Neural progenitor cell (in vitro differentiated cells): ENCODE measurements at places on chromosomes 7 and 10.
A peak's percentile ranks its signal among the peaks of the same experiment; 100 is the strongest.

GRCh38 chr10:70337201-70337651 is 45.2 kb downstream of the LRRC20 start:
- peak; percentile 66 for DNase-seq

GRCh38 chr7:69189406-69189805 is 408.9 kb upstream of the AUTS2 start:
- DNase-seq, result no peak

- DNase-seq, result no peak
These were observed 66.9 kb downstream of the GOLGA7B start for GRCh38 chr10:97916586-97916985.

- no peak for DNase-seq
These were observed 113.0 kb upstream of the ANLN start for GRCh38 chr7:36276428-36277248.

DNA sequence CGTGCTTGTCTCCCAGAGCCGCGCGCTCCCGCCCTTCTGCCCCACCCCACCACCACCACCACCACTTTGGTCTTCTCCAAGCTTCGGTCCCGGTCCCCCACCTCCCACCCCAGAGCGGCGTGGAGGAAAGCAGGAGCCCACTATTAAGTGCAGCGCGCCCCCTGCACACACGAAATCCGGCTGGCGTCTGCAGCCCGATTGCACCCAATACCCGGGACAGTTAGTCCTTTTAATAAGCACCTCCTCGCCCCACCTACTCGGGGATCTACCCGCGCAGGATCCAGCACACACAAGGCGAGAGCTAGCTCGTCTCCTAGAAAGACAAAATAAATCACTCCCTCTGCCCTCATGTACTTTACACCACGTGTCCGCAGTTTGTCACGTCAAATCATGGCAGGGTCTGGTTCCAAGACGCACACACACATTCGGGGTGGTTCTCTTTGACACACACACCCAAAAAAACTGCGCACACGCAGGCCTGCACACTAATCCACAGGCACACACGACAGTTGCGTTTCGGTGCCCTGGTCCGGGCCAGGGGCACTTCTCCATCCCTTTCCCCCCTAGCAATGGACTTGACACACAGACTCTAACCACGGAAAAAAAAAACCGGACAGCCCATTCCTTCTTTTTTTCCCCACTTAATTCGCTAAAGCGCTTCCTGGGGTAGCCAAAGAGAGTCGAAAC is 1.6 kb downstream of the SFMBT2 start:
- DNase-seq, result peak; percentile 41
